ENCODE measurements at places on chromosomes 6 and 20.
A peak's percentile ranks its signal among the peaks of the same experiment; 100 is the strongest.

GRCh38 chr6:8223678-8224077 is 121.3 kb upstream of the EEF1E1 start:
- DNase-seq = no peak

GRCh38 chr6:135423649-135424128 is 73.9 kb downstream of the AHI1 start:
- DNase-seq = peak; percentile 23

GRCh38 chr20:40154514-40154913 is 534.5 kb downstream of the MAFB start:
- no peak for DNase-seq

- DNase-seq = no peak
These were observed 435.3 kb downstream of the CD83 start for GRCh38 chr6:14552891-14553290.

DNA sequence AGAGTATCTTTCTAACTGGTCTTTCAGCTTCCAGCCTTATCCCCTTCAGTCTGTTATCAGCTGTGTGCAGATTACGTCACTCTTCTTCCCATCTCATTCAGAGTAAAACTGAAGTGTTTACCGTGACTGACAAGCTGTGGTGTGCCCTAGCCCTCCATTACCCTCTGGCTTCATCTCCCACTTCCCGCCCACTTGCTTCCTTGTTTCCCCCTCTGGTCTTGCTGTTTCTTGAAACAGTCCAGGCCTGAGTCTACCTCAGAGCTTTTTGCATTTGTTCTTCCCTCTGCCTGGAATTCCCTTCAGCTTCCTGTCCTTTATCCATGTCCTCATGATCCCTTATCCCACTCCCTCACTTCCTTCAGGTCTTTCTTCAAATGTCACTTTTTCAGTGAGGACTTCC is 66.9 kb downstream of the CARMIL1 start:
- no peak for DNase-seq

Measured in HTR-8/SVneo (cell line).